Activated T-helper 1 cell treated with anti-CD3 and anti-CD28 coated beads, Interleukin-2, amount 50 U/mL, for 16 hours (primary cell): ENCODE measurements at places on chromosomes 12 and 14.

DNA sequence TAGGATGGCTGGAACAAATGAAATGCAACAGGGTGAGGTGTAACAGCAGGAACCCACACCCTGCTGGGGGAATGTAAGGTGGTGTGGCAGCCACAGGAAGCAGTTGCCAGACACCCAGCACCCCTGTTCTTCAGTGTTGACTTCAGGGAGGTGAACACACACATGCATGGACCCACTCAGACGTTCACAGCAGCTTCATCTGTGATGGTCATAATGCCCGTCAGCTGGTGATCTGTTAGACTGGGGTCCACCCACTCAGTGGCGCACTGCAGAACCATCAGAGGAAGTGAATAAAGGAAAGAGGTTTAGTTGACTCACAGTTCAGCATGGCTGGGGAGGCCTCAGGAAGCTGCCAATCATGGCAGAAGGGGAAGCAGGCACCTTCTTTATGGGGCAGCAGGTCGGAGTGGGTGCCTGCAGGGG, 22.7 kb upstream of the TEX22 start:
- no peak for DNase-seq

DNA sequence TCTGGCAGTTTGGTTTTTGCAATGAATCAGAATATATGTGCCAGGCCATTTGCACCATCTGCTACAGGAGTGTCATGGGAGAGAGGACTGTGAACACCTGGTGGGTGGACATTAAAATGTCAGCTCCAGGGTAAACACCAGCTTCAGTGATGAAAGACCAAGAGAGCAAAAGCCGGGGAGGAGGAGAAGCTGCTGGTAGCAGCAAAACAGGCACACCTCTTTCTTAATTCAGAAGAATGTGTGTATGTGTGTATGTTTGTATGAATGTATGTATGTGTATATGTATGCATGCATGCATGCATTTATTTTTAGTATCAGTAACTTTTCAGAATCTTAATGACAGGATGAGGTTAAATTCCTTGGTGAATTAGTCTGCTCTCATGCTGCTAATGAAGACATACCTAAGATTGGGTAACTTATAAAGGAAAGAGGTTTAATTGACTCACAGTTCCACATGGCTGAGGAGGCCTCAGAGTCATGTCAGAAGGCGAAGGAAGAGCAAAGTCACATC, 357.4 kb upstream of the PRICKLE1 start:
- no peak for DNase-seq

- no peak for DNase-seq
Observed at GRCh38 chr12:106251631-106252455, 4.0 kb upstream of the CKAP4 start.

DNA sequence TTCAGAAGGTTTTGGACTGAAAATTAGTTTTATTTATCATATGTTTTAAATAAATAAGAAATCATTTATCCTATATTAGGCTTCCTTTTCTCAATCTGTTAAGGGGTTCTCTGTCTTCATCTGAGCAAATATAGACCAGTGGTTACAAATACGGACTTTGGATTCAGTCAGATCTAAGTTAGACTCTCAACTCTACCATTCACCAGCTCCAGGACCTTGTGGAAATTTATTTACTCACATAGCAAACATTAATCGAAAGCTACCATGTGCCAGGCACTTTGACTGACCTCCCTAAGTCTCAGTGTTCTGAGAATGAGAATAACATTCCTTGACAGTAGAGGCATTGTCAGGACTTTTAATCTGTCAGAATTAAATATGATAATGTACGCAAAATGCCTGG, 22.3 kb downstream of the KCNK10 start:
- no peak for DNase-seq

- no peak for DNase-seq
Observed at GRCh38 chr12:67202678-67203012, 66.5 kb upstream of the CAND1 start.

DNA sequence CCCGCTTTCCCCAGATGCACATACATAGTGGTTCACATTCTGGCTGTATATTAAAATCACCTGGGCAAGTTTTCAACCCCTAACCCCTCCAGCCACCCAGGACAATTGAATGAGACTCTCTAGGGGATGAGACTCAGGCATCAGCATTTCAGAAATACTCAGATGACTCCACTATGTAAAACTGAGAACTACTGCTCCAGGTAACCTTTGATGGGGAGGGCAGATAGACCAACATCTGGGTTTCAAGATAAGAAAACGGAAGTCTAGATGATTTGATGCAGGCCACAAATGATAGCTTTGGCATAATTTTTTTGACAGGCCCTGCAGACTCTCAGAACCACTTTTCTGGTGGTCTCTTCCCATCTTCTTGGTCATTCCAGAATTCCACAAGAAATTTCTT, 341.1 kb downstream of the EMP1 start:
- DNase-seq = no peak

DNA sequence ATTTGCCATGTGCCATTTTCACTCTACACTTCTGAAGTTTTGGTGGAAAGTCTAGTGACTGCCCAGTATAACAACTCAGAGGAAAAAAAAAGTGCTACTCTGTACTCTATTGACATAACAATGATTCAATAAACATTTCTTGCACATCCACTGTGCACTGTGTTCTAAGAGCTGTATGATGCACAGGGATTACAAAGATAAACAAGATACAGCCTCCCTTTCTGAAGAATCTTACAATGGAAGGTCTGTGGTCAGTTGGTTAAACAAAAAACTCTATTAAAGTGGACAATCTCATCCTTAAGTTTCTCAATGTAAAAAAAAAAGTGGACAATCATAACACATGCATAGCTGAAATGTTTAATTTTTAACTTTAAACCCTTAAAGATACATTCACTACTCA, 105.7 kb upstream of the RASSF8 start:
- DNase-seq = no peak

- no peak for DNase-seq
Observed at GRCh38 chr12:14591719-14592118, 24.0 kb upstream of the PLBD1 start.

DNA sequence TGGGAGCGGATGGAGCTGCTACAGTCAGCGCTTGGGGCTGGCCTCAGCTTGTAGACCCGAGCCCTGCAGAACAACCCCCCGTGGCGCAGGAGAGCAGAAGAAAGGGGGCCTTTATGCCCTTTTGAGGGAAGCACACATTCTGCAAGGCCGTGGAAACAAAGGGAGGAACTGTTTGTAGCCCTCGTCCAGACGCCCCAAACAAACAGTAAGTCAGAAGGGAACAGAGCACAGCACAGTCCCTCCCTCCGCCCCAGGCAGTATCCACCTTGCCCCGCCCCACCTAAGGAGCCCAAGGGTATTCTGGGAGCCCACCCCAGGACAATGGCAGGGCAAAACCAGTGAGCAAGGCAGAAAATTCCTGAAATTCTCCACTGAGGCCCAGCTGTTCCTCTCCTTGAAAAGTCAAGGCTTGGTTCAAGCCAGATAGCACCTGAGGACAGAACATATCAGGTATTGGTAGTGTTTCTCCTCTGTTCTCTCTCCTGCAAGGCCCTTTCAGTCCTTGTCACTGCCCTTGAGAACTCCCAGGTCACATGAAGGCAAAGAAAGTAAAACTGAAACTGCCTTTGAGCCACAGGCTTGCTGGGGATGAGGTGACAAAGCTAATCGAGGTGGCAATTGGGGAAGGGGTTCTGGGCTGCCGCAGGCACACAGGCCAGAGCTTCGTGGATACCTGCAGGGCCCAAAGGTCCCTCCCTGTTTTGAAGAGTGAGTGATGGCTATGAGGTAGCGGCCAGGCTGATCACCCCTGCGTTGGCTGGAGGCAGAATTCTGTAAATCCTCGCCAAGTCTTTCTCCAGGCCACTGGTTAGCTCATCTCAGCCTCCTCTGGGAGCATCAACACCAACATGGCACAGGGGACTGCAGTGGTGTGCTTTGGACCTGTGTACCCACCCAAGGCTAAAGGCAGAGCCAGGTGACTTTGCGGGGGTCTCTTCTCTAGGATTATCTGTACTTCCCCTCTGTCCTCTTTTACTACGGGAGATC, 499 bp downstream of the DGLUCY start:
- DNase-seq = peak; percentile 47

DNA sequence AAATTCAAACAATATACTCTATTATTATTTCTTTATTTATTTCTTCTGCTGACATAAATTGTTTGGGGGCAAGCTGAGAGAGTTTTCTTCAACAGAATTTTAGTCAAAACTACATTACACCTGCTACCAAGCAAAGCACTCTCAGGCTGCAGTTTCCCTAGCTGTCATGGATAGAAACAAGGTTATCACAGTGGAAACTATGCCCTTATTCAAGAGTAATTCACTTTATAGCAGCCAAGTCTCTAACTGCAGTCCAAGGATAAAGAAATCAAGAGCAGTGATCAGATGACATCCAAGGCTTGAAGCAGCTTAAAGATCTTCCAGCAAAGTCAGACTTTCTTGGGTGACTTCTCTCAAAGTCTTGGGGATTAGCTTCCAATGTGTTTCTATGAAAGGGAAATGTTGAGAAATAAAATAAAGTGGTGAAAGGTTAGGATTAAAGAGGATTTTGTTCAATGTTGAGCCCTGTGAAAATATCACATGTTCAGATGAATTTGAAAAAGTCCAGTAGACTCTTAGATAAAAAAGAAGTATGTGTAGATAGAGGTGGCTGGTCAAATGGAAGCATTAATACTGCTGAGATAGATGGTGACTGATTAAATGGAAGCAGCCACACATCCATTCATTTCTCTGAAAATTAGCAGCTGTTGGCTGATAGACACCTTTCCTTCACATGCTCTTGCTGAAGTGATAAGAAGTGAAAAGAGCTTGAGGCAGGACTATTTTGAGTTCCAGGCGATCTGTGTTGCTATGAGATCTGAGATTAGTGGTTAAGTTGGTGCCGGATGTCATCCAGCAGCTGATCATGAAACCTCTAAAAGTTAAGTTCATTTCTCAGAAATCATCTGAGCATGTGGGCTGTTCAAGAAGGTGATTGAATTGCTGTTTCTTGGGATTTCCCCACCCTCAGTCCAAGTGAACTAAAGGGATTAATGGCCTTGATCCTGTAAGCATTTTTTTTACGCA, 257.8 kb upstream of the BTG1 start:
- DNase-seq = no peak
